Osteocyte (in vitro differentiated cells): ENCODE measurements at places on chromosomes 6 and 20. TPM values are rescaled to one million over a fixed set of nuclear protein-coding genes. Genes with fewer than 3 reads are reported as not detected.

DNA sequence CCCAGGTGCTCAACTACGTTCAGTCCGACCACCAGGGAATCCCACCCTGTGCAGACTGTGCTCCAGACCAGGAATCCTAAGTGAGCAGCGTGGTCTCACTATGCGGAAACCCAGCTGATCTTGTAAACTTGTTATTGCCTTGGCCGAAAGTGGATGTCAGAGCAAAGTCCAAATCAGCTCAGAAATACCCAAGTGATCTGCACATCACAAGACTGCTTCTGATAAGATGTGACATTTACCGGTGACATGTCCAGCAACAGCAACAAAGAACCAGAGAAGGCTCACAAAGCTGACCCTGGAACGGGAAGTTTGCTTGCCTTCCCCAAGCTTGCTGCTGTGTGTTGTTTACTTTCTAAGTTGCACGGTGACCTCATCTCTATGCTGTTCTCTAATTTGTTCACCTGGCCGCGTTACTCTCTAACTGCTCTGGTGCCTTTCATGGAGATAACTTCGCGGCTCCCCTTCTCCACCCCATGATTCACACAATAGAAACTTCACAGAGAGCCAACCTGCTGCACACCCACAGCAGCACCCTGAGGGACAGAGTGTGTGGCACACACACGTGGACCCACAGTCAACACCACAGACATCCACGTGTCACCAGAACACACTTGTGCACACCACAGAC, 1.7 kb downstream of the BNIP5 start:
- DNase-seq, result no peak

- no peak for DNase-seq
Observed at GRCh38 chr6:6538261-6538660, 50.3 kb upstream of the LY86 start.

DNA sequence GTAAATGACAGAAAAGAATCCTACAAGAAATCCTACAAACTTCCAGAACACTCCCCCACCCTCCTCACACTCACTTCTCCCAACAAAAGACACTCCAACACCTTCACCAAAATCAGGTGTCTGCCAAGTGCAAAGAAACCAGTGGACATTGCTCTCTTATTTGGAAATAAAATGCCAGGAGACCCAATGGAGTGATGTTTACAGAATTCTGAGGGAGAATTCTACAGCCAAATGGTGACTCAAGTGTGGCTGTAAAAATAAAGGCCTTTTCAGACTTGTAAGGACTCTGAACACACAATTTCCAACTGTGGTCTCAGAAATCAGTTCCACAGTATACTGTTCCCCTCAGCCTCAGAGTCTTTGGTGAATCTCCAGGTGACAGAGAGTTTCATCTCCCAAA, 109.6 kb upstream of the CARMIL1 start:
- no peak for DNase-seq

Gene COL11A2
- total RNA-seq, result 2.7 and 3.3 TPM in 2 replicates

Gene EYS
- total RNA-seq, result not detected in 2 replicates
